Urinary bladder (tissue), 4 donors: ENCODE measurements at places on chromosomes 7 and 10. TPM values are rescaled to one million over a fixed set of nuclear protein-coding genes. Genes with fewer than 3 reads are reported as not detected.

CDK14 gene
- total RNA-seq = 78.5 TPM

ZNF25 gene
- 29.0 TPM for total RNA-seq

MET gene
- 24.3 TPM for total RNA-seq

CCZ1B gene
- total RNA-seq = 147 TPM

OR6V1 gene
- total RNA-seq = not detected

DNA sequence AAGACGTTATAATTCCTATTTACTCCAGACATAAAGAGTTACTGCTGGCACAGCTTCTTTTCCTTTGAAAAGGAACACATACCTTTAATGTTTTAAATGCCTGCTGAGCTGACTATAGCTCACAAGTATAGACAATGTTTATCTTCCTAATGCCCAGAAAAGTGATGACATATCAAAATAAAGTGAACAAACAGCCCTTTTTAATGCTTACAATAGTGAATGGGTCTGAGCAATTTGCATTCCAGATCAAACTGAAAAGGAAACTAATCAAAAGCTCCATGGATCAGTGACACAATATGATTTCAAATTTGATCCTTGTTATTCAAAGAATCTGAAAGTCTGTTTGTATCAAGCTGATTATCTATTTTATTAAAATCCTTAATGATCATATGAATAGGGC, 233.6 kb upstream of the SEMA3E start:
- no peak for DNase-seq

- no peak for DNase-seq
Measured at GRCh38 chr7:26841003-26841739, 23.2 kb downstream of the SKAP2 start.

- no peak for DNase-seq
Measured at GRCh38 chr7:94062372-94062771, 58.2 kb upstream of the BET1 start.
